Naive thymus-derived CD4-positive, alpha-beta T cell (primary cell): ENCODE measurements at places on chromosomes 2 and 18. TPM values are rescaled to one million over a fixed set of nuclear protein-coding genes. Genes with fewer than 3 reads are reported as not detected.

The KIF1A gene
- not detected for total RNA-seq

The TTN gene
- total RNA-seq: 39.9 TPM

The HJURP gene
- total RNA-seq: 0.27 TPM

The SLC8A1 gene
- 22.8 TPM for total RNA-seq

The ZEB2 gene
- total RNA-seq: 4.6 and 6.4 TPM in 2 replicates

The LAPTM4A gene
- total RNA-seq: 44.1 TPM

The TFCP2L1 gene
- 0.19 TPM for total RNA-seq

The DRC1 gene
- not detected for total RNA-seq

The REEP1 gene
- total RNA-seq: 0.38 TPM

The CYTIP gene
- total RNA-seq: 322 TPM

The METAP1D gene
- 5.6 and 8.3 TPM in 2 replicates for total RNA-seq

The IL37 gene
- 0.33 TPM in 1 of 2 replicates, not detected in the other for total RNA-seq

The TSPYL6 gene
- total RNA-seq: not detected

The SCYGR4 gene
- total RNA-seq: not detected in 2 replicates

The SRSF7 gene
- 503 TPM for total RNA-seq

The NEU4 gene
- total RNA-seq: 1.2 TPM

The ACVR1C gene
- 0.73 and 1.2 TPM in 2 replicates for total RNA-seq

The RAX gene
- not detected for total RNA-seq

The ZNF892 gene
- total RNA-seq: 1.7 TPM

The CCDC141 gene
- total RNA-seq: 35.1 TPM

The CCL20 gene
- 1.4 TPM for total RNA-seq

The LRRTM1 gene
- not detected for total RNA-seq

The TGFA gene
- 1.9 TPM for total RNA-seq

The KIDINS220 gene
- total RNA-seq: 54.3 TPM

The ABCB11 gene
- total RNA-seq: not detected

The SLC25A52 gene
- not detected in 2 replicates for total RNA-seq

The TUBA3E gene
- not detected for total RNA-seq
